ENCODE measurements at places on chromosomes 16 and 17.
A peak's percentile ranks its signal among the peaks of the same experiment; 100 is the strongest.

GRCh38 chr16:49575346-49576172 lies 202.0 kb downstream of the C16orf78 start:
- DNase-seq, result no peak

- DNase-seq, result no peak
These were observed 381.0 kb upstream of the TNRC6C start for GRCh38 chr17:77577491-77577890.

- no peak for DNase-seq
These were observed 37.8 kb downstream of the ERN1 start for GRCh38 chr17:64092113-64092512.

DNA sequence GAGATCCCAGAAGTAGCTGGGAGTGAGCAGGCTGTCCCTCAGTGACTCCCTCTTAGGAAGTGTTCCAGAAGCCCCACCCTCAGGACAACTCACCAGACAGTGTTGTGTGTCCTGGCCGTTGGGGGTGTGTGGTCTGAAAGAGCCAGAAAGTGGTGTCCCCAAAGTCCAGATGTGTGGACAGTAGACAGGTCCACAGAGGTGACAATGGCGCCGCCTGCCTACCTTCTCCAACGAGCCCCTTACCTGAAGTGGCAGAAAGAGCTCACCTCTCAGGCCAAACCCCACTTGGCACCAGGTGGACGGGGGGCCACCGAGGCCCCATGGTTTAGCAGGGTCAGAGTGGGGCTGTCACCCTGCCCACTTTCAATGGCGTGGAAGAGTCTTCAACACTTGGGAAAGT lies 19.9 kb downstream of the C17orf100 start:
- DNase-seq, result no peak

- DNase-seq, result no peak
These were observed 117.5 kb downstream of the ASIC2 start for GRCh38 chr17:33175562-33175961.

GRCh38 chr17:41301916-41302901 lies at the start of gene KRTAP29-1:
Gene KRTAP29-1, minus strand, starts transcription at chr17:41302851. Its CDS starts 0 bp downstream, at chr17:41302851.
- no peak for DNase-seq

GRCh38 chr17:82277851-82278250 lies 4.4 kb upstream of the CSNK1D start:
- DNase-seq, result no peak

DNA sequence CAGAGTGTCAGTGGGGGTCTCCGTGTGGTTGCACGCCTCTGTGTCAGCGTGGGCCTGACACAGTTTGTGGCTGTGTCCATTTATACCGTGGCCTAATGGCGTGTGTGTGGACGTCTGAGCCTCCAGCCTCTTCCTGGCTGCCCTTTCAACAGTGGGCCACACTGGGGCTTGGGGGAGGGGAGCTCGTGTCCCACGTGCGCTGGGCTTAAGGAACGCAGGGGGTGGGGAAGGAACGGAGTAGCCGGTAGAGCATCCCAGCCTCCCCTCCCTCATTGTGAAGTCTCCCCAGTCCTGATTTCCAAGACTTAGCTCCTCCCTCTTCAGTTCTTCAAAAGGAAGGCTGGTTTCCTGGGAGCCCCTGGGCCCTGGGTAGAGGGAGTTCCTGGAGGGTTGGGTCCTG lies 9.5 kb upstream of the HES7 start:
- no peak for DNase-seq

- DNase-seq, result peak; percentile 8
These were observed 25.0 kb downstream of the GABARAPL2 start for GRCh38 chr16:75590920-75591843.

GRCh38 chr17:16878606-16879005 lies 93.3 kb downstream of the TNFRSF13B start:
- no peak for DNase-seq

DNA sequence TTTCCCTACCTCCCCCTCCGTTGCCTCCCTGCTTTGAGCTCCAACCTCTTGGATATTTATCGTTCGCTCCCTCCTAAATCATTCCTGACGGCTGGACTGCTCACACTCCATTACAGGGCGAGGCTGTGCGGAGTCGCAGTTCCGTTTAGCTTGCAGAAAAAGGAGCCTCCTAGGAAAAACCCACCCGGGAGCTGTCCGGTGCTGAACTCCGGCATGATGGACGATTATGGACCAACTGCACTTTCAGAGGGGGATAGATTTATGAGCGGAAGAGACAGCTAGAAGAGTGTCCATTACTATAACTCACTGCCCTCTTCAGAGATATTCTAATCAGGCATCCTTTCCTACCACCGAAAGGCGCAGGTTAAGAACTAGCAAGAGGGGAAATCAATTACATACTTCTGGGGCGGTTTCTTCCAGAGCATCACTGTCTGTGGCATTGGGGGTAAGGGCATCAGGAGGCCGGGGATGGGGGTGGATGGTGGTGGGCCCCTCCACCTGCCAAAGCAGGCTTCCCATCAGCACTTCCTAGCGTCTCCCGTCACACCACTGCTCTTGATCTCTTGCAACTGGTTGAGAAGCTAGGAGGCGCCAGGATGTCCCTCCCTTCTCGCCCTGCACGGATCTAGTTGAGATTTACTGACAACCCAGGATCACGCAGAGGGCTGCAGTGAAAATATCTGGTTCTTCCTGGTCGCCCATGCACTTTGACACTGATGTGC lies 251.2 kb downstream of the ENGASE start:
- no peak for DNase-seq

DNA sequence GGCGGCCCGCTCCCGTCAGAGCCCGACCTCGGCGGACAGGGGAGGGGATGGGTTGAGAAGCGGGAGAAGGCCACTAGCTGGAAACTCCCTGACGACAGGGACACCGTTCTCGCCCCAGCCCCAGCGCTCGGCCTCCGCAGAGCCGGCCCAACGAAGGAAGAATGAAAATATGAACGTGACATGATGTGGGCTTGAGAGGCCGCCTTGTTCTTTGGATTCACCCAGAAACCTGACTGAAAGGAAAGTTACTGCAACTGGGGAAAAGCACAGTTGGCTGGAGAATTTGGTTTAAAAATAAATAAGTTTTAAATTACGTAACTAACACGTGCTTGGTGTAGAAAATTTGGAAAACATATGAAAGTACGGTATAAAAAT lies 21.1 kb downstream of the NPTX1 start:
- no peak for DNase-seq

DNA sequence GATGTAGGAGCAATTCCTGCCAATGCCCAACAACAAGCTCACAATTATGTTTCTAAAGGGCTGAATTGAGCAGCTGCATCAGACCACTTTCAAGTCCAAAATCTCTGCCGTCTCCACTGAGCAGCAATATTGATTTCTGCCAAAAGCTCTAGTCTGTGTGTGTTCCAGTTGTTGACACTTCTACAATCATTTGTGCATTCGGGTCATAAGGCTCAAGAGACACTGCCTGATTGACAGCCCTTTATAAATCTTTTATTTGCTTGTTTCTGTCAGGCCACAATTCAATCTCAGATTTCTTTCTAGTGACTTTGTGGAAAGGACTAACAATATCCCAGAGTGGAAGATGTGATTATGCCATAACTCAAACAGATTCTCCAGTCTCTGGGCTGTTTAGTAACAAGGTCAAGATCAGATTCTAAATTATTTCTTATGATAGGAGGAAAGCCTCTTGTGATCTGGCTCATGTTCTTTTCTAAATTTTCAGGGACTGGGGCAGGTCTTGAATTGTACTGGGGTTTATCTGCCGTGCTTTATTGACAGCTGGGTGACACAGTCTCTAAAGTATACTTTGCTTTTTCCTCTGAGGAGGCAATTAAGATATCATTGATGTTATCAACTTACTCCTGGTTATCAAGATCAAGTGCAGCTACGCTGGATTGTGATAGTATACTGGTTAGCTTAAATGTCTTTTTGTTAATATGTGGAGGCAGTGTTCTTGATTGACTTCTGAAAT lies 377.1 kb downstream of the CNTNAP4 start:
- DNase-seq, result no peak

DNA sequence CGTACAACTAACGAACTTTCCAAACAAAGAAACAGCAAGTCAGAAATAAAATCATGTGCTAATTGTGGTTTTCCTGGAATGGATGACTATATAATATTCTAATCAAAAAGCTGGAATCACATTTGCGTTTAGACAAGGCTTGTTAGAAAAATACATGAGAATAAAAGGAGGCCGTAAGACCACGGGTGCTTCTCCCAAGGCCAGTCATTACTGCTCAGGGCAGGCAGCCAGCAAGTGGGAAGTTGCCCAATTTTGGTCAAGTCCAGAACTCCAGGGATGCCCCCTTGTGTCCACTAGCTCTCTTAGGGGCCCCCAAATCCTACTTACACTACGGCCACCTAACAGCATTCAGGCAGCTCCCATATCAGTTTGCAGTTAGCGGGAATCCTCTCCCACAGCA lies 25.9 kb upstream of the LYRM9 start:
- no peak for DNase-seq

- no peak for DNase-seq
These were observed 3.6 kb downstream of the INO80E start for GRCh38 chr16:29999605-30000004.

- DNase-seq, result no peak
These were observed 1140.2 kb downstream of the CDH11 start for GRCh38 chr16:63981639-63982038.

- no peak for DNase-seq
These were observed 15.9 kb downstream of the NARF start for GRCh38 chr17:82474223-82475010.

DNA sequence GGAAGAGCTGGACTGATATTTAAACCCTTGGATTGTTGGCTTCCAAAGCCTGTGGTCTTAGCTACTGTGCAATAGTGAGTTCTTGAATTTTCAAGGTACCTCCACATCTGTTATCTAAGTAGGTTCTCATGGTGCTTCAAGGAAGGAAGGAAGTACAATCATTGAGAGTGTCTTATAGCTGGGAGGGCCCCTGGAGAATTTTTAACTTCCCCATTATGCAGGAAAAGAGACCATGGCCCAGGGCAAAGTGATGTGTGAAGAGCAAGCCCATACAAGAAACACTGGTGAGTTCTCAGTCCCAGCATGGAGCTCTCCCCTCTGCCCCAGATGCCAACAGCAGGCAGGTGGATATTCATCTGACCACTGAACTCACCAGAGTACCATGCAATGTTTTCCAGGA lies 169.0 kb upstream of the IRX6 start:
- DNase-seq, result no peak

DNA sequence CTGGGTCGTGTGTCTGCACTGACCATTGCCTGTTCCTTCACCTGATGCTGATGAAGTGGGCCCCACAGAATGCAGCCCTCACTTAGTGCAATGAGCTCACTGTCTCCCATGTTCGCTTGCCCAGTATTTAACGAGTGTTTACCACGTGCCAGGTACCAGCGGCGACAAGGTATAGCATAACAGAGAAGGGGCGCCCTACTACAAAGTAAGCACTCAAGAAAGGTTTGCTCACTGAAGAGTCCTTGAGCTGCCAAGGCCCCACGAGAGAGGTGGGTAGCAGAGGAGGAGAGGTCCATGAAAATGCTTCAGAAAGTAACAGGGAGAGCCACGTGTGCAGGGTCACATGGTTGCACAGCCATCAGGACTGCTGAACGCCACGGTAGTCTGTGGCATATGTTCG lies 230.0 kb downstream of the NTN1 start:
- no peak for DNase-seq

DNA sequence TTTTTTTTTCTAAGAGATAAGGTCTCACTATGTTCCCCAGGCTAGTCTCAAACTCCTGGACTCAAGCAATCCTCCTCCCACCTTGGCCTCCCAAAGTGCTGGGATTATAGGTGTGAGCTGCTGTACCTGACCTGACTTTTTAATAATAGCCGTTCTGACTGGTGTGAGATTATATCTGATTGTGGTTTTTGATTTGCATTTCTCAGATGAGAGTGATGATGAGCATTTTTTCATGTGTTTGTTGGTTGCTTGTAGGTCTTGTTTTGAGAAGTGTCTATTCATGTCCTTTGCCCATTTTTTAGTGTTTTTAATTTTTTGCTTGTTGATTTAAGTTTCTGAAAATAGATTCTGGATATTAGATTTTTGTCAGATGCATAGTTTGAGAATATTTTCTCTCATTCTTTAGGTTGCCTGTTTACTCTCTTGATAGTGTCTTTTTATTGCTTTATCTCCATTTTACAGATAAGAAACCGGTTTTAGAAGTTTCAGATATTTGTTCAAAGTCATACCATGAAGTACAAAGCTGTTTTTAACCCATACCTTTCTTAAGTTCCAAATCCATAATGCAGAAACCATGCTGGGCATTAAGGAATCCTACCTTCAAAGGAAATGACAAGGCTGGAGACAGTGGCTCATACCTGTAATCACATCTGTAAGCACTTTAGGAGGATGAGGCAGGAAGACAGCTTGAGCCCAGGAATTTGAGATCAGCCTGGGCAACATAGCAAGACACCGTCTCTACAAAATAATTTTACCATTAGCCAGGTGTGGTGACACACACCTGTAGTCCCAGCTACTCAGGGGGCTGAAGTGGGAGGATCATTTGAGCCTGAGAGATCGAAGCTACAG lies 168.4 kb upstream of the TBX2 start:
- DNase-seq, result no peak

DNA sequence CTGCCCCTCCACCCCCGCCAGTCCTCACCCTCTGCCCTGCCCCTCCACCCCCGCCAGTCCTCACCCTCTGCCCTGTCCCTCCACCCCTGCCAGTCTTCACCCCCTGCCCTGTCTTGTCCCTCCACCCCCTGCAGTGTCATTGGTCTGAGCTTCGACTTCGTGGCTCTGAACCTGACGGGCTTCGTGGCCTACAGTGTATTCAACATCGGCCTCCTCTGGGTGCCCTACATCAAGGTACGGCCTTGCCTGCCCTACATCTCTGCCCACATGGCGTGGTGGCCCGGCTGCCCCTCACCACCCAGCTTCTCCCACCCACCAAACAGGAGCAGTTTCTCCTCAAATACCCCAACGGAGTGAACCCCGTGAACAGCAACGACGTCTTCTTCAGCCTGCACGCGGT lies 12.0 kb downstream of the TAX1BP3 start:
- no peak for DNase-seq

DNA sequence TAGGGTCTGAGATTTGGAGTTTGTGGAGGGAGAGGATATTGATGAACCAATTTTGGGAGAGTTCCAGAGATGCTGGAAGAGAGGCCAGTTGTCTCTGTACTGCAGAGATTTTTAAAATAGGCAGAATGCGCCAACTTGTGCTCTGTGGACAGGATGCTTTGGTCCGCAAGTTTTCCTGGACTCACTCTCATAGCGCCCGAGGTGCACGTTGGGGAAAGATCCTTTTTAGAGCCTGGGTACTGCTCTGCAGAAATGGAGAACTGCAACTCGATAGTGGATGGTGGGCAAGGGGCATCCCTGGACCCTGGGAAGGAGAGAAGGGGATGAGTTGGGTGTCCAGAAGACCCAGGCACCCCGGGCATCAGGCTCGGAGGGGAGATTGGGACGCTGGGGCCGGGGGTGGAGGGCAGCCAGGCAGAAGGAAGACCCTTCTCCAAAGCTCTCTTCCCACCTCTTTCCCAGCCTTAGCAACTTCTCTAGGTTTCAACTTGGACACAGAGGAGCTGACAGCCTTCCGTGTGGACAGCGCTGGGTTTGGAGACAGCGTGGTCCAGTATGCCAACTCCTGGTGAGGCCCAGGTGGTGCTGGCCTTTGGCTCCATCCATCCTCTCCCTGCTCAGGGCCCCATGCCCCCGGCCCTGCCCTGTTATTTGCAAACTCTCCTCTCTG lies 590 bp downstream of the ITGAX start:
- no peak for DNase-seq

Measured in C1 segment of cervical spinal cord (tissue), 14 donors.